ENCODE measurements at places on chromosomes 3 and 15.

DNA sequence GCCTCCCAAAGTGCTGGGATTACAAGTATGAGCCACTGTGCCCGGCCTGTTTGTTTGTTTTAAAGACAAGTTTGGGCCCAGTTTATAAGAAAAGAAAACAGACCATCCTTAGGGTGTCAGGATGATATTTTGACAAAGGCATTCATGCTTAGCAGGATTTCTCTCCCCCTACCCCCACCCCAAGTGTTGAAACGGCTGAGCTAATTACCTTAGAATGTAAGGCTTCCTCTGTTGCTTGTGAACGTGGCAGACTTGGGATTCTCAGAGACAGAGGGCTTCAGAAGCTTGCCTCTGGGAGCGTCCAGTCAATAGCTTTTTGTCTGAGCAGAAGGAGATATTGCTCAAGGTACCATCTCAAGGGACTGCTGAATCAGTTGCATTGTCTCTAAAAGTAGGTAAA lies 24.0 kb downstream of the FLNB start:
- no peak for DNase-seq

DNA sequence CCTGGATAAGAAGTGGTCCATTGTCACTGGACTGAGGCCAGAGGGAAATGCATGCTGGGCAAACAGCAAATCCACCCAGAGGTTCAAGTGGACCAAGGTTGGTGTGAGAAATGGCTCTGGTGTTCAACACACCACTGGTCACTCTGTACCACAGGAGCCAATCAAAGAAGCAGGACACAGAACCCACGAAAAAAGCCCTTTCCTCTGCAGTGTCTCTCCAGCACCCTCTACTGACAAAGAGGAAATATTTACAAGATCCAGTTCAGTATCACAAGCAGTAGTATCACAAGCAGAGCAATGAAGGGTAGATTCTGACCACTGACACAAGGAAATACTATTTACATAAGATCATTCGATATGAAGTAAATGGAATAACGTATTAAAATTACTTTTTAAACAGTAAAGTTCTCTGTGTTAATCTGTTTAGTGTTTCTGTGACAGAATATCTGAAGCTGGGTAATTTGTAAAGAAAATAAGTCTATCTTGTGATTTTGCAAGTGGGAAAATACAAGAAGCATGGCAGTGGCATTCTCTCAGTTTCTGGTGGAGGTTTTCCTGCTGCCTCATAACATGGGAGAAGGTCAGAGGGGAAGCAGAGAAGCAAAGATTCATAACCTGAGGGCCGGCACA lies 390.7 kb downstream of the EFHB start:
- no peak for DNase-seq

- DNase-seq: no peak
Measured at GRCh38 chr3:66270288-66270687, 49.5 kb downstream of the SLC25A26 start.

GRCh38 chr3:26171006-26171405 lies 381.1 kb downstream of the OXSM start:
- DNase-seq: no peak

- no peak for DNase-seq
Measured at GRCh38 chr15:96247621-96248305, 82.7 kb upstream of the NR2F2 start.

DNA sequence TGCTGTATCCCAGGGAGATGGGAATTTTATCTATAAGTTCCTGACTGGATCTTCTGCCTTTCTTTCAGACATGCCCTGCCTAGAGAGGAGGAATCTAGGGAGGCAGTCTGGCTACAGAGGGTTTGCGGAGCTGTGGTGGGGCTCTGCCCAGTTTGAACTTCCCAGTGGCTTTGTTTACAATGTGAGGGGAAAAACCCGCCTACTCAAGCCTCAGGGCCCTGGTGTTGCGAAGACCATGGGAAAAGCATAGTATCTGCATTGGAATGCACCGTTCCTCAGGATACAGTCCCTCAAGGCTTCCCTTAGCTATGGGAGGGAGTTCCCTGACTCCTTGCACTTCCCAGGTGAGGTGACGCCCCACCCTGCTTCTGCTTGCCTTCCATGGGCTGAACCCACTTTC lies 168.7 kb downstream of the TMEM108 start:
- no peak for DNase-seq

GRCh38 chr3:196127308-196128040 lies 45.6 kb upstream of the TFRC start:
- no peak for DNase-seq

DNA sequence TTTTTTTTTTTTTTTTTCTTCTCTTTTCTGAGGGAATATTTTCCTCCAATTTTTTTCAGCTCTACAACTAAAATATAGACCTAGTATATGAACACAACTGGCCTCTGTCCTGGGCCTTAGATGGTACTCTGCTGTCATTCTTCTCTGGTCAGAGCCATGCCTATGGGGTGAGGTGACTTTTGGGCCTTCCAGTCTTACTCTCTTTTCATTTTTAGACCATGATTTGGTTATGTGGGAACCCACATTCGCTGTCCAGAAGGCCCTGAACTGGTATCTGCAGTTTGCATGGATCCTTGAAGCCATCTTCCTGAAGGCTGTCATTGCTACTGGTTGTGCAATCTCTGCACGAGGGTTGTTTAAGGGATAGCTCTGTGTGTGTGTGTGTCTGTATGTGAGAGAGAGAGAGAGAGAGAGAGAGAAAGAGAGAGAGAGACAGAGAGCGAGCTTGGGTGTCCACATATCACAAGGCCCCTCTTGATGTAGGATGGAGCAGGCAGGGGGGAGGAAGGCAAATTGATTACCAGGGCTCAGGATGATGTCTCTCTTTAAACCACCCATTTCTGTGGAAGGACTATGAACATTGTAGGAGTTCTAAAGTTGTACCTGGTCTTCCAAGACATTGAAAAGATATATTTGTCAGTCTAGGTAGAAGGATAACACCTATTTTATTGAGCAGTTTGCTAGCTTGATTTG lies 6.9 kb downstream of the TGFBR2 start:
- DNase-seq: no peak

- DNase-seq: no peak
Measured at GRCh38 chr3:140906785-140907184, 34.9 kb upstream of the SLC25A36 start.

GRCh38 chr3:195577645-195578177 lies 6.0 kb downstream of the APOD start:
- DNase-seq: no peak

GRCh38 chr3:30737743-30738499 lies 131.5 kb downstream of the TGFBR2 start:
- no peak for DNase-seq

DNA sequence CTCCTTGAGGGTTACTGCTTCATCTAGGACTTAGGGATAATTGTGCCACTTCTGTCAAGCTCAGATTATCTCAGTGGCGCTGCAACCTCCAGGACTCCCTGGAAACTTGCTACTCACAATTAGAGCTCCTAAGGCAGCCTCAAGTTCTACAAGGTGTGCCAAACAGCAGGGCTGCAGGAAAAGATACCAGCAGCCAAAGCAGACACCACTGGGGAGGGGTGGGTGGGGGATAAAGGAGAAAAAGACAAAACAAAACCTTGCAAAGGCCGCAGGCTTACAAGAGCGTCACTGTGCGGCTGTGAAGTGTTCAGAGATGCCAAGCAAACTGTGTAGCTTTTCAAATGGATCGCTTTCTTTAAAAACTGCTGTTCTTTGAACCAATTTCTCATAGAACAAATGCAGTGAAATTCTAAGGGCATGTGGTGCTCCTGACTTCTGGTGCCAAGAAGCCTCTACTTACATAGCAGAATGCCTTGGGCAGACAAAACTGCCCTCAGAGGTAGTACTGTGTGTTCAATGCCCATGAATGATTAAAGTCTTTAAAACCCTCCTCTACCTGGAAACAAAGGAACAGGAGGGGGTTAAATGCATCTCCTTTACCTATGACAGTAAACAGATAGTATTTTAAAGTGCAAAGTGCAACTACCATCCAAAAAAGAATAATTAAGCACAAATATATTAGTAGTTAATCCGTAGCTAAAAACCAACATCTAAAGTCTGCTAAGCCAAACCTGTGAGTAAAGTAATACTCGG lies 353.4 kb downstream of the FOXP1 start:
- no peak for DNase-seq

DNA sequence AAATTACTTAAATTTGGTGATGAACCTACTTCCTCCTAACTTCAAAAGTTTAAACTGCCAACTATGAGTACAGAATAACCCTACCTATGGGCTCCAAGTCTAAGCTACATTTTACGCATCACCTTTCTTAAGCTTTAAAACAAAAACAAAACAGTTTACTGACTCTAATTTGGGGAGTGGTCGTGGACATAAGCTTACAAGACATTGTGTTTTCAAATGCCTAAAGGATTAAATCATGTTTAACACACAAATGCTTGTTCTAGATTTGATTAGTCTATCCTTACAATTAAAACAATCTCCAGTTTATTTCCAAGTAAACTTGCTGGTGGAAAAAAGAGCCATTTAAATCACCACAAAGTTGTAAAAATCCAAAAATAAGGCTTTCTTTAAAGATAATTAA lies 62.2 kb downstream of the UACA start:
- DNase-seq: no peak

GRCh38 chr3:13332158-13332557 lies 88.0 kb downstream of the NUP210 start:
- no peak for DNase-seq

DNA sequence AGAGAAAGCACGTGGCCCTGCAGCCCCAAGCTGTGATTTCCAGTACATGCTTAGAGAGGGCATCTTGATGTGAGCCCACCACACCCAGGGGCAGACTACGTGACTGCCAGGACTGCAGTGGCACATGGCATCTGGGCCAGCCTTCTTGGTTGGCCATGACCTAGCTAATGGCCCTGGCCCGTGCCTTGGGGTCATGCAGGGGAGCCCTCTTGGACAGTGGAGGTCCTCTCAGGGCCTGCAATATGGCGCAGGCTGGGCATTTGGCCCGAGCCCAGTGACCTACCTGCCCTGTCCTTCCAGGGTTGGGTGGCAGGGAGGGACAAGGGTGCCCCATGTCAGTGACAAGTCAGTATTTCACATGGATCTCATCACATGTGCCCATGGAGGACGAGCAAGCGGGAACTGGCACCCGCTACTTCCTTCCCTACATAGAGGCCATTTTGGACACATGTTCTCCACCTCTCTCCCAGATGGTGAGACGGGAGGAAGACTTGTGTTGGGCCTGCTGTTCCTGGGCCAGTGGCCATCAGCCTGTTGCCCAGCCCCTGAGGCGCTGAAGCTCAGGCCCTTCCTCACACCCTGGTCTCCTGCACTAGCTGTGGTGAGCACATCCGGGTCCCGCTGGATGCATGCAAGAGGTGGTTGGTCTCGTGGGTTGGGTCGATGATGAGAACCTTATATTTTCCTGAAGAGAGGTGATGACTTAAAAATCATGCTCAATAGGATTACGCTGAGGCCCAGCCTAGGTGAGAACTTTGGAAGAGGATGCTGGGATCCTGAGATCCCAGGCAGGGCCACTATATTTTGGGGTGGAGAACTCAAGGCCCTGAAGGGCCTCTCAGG lies 195.6 kb downstream of the UBE3A start:
- DNase-seq: no peak

DNA sequence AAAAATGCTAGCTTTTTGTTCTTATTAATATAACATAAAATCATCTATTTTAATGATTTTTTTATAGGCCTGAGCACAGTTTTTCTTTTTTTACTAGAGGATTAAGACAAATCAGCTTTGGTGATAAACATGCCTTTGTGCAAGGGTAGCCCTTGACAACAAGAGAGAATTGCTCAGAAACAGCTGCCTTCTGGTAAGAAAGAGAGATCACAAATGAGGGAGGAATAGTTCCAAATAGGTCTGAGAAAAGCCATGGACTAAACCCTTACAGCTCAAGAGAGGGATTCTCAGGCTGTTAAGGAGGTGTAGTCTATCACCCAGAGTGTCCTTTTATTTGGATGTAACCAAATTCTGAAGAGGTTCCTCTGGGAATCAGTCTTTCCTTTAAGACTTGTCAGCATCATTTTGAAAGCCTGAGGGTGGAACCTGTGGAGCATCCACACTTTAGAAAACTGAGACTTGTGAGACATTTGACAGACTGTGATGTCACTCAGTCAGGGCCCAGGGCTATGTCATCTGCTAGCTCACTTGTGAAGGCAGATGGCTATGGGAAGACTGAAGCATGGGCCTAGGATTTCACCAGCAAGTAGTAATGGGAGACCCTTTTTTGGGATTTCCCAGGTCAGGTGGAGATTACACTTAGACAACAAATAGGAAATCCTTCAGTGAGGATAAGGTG lies 102.9 kb upstream of the KCNAB1 start:
- no peak for DNase-seq

- peak; percentile 8 for DNase-seq
Measured at GRCh38 chr15:58065445-58066041, at the start of gene ALDH1A2. ALDH1A2 (minus strand) TSS chr15:58065711; CDS start chr15:58065650, 61 bp downstream.

DNA sequence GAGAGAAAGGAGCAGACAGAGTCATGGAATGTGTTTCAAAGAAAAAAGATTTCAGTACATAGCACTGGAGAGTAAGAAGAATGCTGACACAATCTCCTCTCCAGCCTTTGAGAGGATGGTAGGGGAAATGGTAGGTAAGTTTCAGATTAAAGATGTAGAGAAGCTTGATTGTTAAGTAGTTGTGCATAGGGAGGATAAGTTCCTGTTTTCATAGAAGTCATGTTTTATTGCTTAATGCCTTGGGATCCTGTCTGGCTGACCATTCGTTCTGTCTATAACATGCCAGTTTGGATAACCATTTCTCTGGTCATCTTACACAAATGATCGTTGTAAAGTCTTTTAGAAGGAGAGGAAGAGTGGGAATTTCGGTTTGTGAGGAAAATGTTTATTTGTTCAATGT lies 95.7 kb upstream of the IGSF10 start:
- no peak for DNase-seq

DNA sequence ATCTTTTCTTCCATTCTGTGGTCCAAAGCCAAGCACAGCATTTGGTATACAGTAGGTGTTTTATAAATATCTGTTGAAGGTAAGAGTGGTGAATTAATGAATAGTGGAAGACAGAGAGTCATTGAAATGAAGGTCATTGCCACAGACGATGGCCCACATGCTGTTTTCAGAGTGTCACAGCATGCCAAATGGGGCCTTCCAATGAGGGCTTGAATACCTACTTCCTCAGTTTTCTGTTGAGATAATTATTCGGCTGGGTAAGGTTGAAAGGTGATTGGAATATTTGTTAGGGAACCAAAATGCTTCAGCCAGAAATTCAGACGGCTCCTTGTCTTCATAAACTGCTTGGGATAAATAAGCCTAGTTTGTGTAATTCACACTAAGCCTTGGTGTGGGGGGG lies 205.3 kb upstream of the TBL1XR1 start:
- DNase-seq: no peak

GRCh38 chr3:118986734-118987133 lies 47.9 kb downstream of the IGSF11 start:
- DNase-seq: no peak

Data from CD8-positive, alpha-beta T cell (primary cell).